Fibroblast of skin of scalp (primary cell): ENCODE measurements at places on chromosomes 4 and X.
A peak's percentile ranks its signal among the peaks of the same experiment; 100 is the strongest.

GRCh38 chrX:9464435-9465371, at the start of gene TBL1X:
Gene TBL1X, plus strand, starts transcription at chrX:9465058. Its CDS starts 188,529 bp downstream, at chrX:9653587.
- DNase-seq: peak; percentile 74

DNA sequence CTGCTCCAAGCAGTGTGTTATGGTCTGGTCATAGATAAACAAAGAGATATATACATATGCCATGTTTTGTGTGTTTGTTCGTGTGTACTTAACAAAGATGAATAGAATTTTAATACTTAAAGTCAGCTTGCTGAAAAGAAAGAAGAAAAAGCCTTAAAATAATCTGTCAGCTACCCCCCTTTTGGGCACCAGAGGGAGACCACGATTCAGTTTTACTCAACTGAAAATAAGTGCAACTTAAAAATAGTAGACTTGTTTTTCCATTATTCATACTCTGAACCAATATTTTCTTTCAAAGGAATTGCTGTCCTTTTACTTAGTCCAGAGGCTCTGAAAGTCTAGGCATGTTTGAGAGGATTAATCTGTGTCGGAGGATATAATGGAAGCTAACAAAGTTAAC, 181.7 kb upstream of the AGTR2 start:
- DNase-seq: no peak

DNA sequence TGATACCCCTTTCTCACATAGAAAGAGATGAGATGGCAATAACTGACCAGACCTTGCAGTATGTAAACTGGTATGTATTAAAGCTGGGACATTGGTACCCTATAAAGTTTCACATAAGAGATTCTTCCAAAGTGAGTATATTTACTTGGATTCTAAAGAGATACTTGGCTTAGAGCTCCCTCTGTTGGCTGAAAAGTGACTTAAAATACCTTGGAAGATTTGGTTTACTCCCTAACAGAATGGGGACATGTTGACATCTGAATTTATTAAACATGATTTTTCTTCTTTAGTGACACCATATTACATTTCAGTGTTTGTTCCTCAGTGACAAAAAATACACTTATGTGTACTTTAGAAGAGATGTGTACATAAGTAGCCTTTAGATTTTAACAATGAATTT, 47.9 kb upstream of the RGN start:
- DNase-seq: peak; percentile 66

DNA sequence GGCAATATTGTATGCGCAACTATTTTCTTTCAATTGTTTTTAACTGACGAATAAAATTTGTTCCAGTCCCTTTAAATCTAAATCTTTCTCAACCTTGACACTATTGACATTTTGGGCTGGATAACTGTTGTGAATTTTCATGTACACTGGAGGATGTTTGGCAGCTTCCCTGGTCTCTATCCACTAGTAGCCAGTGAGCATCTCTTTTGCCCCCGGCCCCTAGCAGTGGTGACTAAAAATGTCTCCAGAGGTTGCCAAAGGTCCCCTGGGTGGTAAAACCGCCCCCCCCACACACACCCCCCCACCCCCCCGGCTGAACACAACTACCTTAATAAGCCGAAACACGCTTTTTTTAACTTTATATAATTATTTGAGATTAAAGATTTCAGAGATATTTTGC, 514 bp downstream of the FANCB start:
- DNase-seq: no peak

DNA sequence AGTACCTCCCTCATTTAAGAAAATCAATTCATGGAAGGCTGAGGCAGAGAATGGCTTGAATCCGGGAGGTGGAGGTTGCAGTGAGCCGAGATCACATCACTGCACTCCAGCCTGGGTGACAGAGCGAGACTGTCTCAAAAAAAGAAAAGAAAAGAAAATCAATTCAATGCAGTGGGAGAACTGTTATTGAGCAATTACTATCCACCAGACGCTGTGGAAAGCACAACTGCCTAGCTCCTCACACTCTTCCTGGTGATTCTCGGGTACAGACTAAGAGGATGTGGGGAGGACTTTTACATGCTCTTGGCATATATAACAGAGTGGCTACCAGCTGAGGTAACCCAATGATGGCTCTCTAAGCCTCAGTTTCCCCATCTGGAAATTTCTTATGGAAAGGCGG, 2.7 kb upstream of the TMSB4X start:
- DNase-seq: no peak

DNA sequence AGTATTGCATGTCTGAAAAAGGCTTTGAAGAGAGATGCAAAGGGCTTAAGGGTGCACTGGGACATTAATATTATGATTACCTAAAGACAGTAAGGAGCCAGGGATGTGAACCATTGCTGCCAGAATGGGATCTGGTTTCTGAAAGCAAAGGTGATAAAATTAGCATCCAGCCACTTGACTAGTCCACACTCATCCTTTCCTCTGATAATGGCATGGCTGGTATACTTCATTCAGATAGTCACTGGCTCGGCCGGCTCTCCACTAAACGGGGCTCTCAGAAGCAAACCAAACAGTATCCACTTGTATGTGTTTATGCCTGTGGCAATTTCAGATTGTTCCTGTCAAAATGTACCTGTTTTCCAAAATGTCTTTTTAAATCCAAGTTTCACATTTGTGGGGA, 46.4 kb downstream of the MAMLD1 start:
- DNase-seq: no peak

DNA sequence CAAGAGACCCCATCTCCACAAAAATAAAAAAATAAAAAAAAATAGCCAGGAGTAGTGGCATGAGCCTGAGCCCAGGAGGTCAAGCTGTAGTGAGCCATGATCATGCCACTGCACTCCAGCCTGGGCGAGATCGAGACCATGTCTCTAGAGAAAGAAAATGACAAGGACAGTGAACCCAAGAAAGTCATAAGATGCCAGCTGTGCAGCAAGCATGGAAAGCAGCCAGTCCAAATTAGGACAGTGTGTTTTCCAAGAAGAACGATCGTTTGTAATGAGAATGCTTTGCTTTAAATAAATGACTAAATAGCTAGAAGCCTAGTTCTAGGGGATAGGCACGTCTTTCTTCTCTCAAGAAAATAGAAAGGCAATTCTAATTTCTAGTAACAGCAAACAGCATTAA, 58.4 kb upstream of the MSANTD1 start:
- DNase-seq: no peak

GRCh38 chr4:109928327-109929045, 15.8 kb downstream of the EGF start:
- DNase-seq: no peak

GRCh38 chrX:77453190-77453589, 6.0 kb downstream of the FGF16 start:
- DNase-seq: no peak

DNA sequence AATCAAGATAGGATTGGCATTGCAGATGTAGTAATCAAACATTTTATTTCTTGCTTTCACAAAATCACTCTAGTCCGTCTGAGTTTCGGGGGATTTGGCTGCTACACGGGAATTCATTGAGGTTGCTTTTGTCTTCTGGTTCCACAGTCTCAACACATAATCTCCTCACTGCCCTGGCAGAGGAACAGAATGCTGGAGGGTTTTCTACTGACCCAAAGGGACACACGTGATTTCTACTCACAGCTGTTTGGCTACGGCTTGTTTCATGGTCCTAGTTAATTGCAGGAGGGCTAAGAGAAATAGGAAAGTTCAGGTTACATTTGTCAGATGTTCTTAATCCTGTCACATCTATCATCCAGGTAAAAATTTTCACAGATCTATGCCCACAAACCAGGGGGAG, 1811.6 kb downstream of the ARAP2 start:
- DNase-seq: no peak

DNA sequence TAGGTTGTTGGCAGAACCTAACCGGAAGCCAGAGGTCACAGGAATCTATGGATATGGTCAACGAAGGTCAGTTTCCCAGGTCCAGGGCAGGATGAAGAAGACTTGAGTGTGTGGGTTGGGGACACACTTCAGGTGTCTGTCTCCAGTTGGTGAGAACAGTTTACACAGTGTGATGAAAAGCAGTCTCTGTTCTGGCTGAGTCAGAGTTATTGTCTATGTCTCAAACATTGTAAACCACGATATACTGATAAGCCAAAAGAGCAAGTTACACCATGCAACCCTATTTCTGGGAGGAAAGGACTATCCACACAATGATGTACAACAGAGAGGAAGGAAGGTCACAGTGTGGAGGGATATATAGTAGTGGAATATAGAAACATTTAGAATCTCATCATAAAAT, 187.1 kb upstream of the C1QTNF7 start:
- DNase-seq: peak; percentile 13

DNA sequence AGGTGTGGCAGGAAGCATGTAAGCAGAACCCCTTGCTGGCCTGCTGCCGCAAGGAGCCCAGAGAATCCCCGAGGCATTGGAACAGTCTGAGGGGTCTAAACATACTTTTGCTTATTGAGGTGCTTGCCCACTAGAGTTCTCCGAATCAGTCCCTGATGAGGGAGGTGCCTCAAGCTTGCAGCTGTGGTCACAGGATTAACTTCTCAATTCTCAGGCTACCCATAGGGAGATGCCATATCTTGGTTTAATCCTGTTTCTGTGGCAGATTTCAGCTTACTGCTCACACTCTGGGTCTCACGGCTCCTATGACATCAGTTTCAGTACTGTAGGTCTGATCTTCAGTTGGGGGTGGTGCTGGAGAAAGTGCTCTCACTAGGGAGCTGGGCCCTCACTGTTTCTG, 39.9 kb downstream of the CCNG2 start:
- DNase-seq: no peak

- peak; percentile 90 for DNase-seq
Observed at GRCh38 chr4:159374749-159375530, 272.1 kb downstream of the RAPGEF2 start.

GRCh38 chr4:111812760-111813159, 332.5 kb upstream of the FAM241A start:
- no peak for DNase-seq

DNA sequence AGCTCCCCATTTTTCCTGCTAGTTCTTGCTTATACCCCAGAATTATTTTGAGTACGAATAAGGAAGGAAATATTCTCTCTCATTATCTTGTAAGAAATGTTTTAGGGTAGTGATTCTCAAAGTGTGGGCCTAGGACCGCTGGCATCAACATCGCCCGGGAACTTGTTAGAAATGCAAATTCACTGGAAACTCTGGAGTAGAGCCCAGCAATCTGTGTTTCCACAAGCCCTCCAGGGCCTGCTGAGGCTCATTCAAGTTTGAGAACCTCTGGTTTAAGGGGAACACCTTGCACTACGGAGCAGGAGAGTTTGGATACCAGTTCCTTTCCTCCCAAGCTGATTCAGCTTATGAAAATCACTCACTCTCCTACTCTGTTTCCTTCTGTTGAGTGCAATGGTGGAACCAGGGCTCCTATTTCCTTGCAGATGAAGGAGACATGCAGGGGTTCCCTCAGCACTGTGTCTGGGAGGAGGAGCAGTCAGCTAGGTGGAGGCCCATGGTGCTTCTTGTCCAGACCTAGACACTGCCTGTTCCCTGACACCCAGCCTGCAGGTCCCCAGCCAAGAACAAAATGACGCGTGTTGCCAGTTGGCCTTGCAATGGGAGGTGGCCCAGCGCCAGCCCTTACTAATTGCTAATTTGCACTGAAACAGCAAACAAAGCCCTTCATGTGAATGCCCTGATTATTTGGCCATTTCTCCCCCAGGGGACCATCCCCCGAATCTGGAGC, 68.5 kb downstream of the CYTL1 start:
- DNase-seq: no peak

GRCh38 chrX:38774249-38774648, 27.0 kb upstream of the MID1IP1 start:
- DNase-seq: no peak

- no peak for DNase-seq
Observed at GRCh38 chrX:15055146-15055930, 182.1 kb downstream of the MOSPD2 start.

- DNase-seq: no peak
Observed at GRCh38 chr4:61027939-61028338, 172.2 kb upstream of the ADGRL3 start.

- DNase-seq: no peak
Observed at GRCh38 chr4:41140410-41140809, 73.9 kb downstream of the APBB2 start.

- DNase-seq: peak; percentile 47
Observed at GRCh38 chrX:123083924-123084323, 100.2 kb upstream of the GRIA3 start.

- DNase-seq: no peak
Observed at GRCh38 chr4:152512483-152512882, 23.4 kb downstream of the FBXW7 start.

GRCh38 chrX:108307132-108308085, 130.8 kb downstream of the COL4A6 start:
- DNase-seq: no peak

DNA sequence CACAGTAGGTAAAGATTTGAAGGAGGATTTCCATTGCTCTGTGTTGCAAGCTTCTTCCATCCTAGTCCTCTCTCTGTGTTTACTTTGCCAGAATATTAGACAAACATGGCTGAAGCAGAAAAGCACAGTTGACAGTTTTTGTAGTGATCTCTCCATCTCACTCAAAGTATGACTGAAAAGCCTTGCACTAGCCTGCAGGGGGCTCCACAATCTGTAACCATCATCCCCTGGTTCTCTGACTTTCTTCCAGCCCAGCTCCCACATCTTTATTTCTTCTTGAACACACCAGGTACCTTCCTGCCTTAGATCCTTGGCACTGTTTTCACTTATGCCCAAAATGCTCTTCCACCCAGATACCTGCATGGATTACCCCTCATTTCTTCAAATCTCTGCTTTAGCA, 34.1 kb upstream of the HHIP start:
- DNase-seq: no peak

DNA sequence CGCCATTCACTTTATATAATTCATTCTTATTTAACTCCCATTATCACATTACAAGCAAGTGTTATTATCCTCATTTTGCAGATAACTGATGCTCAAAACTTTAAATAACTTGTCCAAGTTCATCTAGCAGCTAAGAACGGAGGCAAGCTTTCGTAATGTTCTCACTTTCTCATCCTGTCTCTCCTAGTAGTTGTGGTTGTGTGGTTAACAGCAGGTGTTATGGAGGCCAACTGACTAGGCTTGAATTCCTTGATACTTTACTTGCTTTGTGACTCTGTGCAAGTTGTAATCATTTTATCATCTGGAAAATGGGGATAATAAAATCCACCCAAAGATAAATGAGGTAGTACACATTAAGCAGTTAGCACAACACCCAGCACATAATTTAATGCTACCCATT, 109.9 kb upstream of the PTPN13 start:
- DNase-seq: no peak

GRCh38 chrX:50447535-50447934, 23.1 kb downstream of the DGKK start:
- no peak for DNase-seq

GRCh38 chr4:94306713-94307112, 35.9 kb downstream of the HPGDS start:
- no peak for DNase-seq

DNA sequence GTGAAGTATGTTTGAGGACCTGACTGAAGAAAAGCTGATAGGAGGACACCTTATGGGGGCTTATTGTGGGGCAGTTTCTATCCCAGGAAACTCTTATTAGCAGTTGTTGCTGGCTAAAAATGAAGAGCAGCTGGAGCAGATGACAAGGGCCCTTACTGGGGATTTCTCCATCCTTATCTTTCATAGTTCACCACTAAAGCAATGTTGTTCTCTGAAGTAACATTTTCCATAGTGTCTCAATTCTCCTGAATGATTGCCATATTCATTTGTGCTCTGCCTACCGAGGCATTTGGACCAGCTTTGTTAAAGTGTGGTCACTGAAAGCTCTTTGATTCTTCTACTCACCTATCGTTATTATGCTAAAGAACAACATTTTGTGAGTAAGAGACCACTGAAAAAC, 7.7 kb downstream of the ENOX2 start:
- DNase-seq: no peak

GRCh38 chr4:10721616-10722015, 37.0 kb upstream of the CLNK start:
- no peak for DNase-seq
